ENCODE measurements at places on chromosomes 5 and 9. TPM values are rescaled to one million over a fixed set of nuclear protein-coding genes. Genes with fewer than 3 reads are reported as not detected.

DNA sequence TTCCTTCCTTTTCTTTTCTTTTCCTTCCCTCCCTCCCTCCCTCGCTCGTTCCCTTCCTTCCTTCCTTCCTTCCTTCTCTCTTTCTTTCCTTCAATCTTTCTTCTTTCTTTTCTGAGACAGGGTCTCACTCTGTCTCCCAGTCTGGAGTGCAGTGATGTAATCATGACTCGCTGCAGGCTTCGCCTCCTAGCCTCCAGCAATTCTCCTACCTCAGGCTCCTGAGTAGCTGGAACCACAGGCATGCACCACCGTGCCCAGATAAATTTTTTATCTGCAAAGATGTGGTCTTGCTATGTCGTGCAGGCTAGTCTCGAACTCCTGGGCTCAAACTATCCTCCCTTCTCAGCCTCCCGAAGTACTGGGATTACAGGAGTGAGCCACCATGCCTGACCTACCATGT, 81.4 kb downstream of the SPATA31C2 start:
- H3K4me3 ChIP-seq = no peak overlapping the region
- H3K4me1 ChIP-seq = no peaks in the 10 kb centered on the region
- H3K27ac ChIP-seq = no peak overlapping the region
- DNase-seq = no peak

- no peak overlapping the region for H3K27ac ChIP-seq
- peak; percentile 78 for DNase-seq
- no peaks in the 10 kb centered on the region for H3K36me3 ChIP-seq
- H3K4me1 ChIP-seq = no peaks in the 10 kb centered on the region
- no peak overlapping the region for H3K4me3 ChIP-seq
Measured at GRCh38 chr5:92309336-92309991, 926.3 kb upstream of the ARRDC3 start.

- H3K27me3 ChIP-seq = no peaks in the 10 kb centered on the region
- H3K36me3 ChIP-seq = no peaks in the 10 kb centered on the region
- H3K27ac ChIP-seq = peak overlapping the region; percentile 37
- H3K4me3 ChIP-seq = no peak overlapping the region
- DNase-seq = peak; percentile 70
Measured at GRCh38 chr5:143923634-143924266, 111.8 kb downstream of the HMHB1 start.

DNA sequence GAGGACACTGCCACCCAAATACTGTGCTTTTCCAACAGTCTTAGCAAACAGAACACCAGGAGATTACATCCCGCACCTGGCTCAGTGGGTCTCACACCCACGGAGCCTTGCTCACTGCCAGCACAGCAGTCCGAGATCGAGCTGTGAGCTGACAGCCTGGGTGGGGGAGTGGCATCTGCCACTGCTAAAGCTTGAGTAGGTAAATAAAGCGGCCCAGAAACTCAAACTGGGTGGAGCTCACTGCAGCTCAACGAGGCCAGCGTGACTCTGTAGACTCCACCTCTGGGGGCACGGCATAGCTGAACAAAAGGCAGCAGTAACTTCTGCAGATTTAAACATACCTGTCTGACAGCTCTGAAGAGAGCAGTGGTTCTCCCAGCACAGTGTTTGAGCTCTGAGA, 28.8 kb downstream of the EPB41L4A start:
- no peaks in the 10 kb centered on the region for H3K27me3 ChIP-seq
- no peaks in the 10 kb centered on the region for H3K36me3 ChIP-seq
- no peaks in the 10 kb centered on the region for H3K4me1 ChIP-seq
- no peak overlapping the region for H3K27ac ChIP-seq
- no peak for DNase-seq
- H3K4me3 ChIP-seq = no peak overlapping the region

- DNase-seq = no peak
- no peaks in the 10 kb centered on the region for H3K27me3 ChIP-seq
- no peak overlapping the region for H3K27ac ChIP-seq
- H3K4me3 ChIP-seq = no peak overlapping the region
- H3K4me1 ChIP-seq = no peaks in the 10 kb centered on the region
Measured at GRCh38 chr5:134813407-134813806, 32.4 kb upstream of the C5orf24 start.

- no peak overlapping the region for H3K4me3 ChIP-seq
- DNase-seq = peak; percentile 56
- H3K27me3 ChIP-seq = no peaks in the 10 kb centered on the region
- H3K36me3 ChIP-seq = no peaks in the 10 kb centered on the region
Measured at GRCh38 chr5:18465833-18466681, 831.8 kb downstream of the TAF11L14 start.

DNA sequence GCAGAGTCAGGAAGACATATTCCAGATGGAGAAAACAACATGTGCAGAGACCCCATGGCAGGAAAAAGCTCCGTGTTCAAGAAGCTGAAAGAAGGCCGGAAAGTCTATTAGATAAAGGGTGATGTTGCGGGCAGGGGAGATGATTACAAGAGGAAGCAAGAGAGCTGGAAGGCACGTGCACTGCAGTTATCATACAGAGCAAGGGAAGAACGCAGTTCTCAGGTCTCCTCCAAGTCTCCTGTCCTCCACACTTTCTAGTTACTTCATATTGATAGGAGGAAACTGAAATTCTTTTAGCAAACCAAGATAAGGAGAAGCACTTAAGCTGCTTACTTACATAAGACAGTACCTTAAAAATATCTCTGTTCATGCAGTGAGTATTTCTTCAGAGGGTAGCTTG, 58.3 kb upstream of the PLPP6 start:
- DNase-seq = no peak
- H3K4me3 ChIP-seq = no peak overlapping the region
- no peaks in the 10 kb centered on the region for H3K36me3 ChIP-seq
- H3K4me1 ChIP-seq = no peaks in the 10 kb centered on the region
- no peaks in the 10 kb centered on the region for H3K27me3 ChIP-seq

- peaks cover 2% of the 10 kb centered on the region for H3K4me1 ChIP-seq
- DNase-seq = no peak
- H3K27ac ChIP-seq = no peak overlapping the region
- H3K4me3 ChIP-seq = no peak overlapping the region
Measured at GRCh38 chr9:81086416-81086815, 602.9 kb downstream of the TLE1 start.

DNA sequence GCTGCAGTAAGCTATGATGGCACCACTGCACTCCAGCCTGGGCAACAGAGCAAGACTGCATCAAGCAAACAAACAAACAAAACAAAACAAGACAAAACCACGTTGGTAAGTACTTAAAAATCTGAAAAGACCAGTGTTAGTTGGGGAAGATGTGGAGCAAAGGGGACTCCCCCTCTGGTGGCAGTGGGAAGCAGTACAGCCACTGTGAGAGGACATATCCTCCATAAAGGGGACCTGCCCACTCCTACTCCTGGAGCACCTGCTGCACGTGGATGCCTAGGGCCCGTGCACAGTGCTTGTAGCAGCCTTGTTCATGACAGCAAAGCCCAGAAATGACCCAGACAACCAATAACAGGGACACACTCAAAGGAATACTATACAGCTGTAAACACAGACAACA, 17.0 kb upstream of the IPPK start:
- no peaks in the 10 kb centered on the region for H3K4me1 ChIP-seq
- no peaks in the 10 kb centered on the region for H3K27me3 ChIP-seq
- DNase-seq = no peak
- H3K4me3 ChIP-seq = no peak overlapping the region
- H3K27ac ChIP-seq = no peak overlapping the region

DNA sequence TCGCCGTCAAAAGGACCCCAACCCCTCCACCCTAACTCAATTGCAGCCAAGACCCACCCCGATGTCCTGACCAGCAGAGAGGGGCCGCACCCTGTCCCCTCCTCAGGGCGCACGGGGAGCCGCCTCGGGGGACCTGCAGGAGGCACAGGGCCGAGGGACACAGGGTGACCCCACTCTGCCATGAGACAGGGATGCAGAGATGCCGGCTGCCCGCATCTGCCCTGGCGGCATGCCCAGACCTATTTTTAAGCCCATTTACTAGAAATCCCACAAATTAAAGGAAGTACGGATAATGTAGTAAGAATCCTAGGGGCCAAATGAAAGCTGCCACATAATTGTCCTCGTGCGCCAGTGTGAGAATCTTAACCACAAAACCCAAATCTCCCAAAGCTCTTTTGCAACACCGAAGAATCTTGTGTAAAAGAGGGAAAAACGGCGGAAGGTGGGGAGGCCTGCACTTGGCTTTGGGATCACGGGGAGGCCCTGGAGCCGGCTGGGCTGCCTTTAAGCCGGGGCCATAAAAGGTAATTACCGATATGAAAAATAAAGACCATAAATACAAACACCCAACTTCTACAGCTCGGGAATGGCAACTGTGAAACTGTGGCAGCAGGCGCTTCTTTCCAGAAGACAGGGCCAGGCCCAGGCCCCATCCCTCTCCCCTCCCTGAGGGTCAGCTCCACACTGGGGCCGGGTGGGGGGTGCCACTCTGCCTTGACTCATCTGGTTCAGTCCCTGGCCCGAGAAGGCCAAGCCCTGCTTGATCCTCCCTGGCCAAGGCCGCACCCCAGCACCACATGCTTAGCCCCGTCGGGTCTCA, 35.0 kb downstream of the NACC2 start:
- no peaks in the 10 kb centered on the region for H3K27me3 ChIP-seq
- no peak overlapping the region for H3K4me3 ChIP-seq
- H3K36me3 ChIP-seq = no peaks in the 10 kb centered on the region
- H3K4me1 ChIP-seq = no peaks in the 10 kb centered on the region
- peak; percentile 84 for DNase-seq
- no peak overlapping the region for H3K27ac ChIP-seq

DNA sequence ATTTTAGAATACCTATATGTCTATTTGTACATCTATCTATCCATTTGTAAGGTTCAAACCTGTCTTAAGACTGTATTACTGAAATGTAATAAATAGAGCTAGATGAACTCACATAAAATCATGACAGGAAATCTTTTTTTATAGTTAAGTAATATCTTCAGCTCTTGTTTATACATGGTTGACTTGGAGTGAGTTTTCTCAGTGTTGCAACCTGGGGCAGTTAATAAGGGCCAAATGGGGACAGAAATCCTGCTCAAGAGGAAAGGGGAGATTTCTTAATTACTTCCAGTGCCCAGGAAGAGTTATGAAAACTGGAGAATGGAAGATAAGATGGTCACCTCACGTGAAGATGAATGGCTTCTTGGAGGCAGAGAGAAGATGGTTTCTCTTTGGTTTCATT, 265.1 kb upstream of the FBXL7 start:
- H3K4me1 ChIP-seq = no peaks in the 10 kb centered on the region
- H3K27me3 ChIP-seq = no peaks in the 10 kb centered on the region
- H3K4me3 ChIP-seq = no peak overlapping the region

DNA sequence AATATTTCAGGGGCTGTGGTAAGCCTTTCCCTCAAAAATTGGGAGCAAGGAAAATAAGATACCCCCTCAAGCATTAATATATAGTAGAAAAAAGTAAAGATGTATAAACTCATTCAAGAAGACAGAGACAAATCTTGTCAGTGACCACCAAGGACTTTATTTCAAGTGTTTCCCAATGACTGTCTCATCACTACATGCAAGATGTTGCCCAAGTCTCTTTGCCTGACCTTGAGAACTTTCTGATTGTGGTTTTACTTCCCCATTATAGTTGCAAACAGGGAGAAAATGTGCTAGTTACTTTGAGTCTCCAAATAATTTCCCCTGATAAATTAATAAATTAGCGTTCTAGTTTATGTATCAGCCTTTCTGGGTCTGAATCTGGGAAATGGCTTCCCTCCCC, 4.0 kb upstream of the SLC46A2 start:
- no peak overlapping the region for H3K4me3 ChIP-seq
- no peak for DNase-seq
- no peak overlapping the region for H3K27ac ChIP-seq
- no peaks in the 10 kb centered on the region for H3K36me3 ChIP-seq

DNA sequence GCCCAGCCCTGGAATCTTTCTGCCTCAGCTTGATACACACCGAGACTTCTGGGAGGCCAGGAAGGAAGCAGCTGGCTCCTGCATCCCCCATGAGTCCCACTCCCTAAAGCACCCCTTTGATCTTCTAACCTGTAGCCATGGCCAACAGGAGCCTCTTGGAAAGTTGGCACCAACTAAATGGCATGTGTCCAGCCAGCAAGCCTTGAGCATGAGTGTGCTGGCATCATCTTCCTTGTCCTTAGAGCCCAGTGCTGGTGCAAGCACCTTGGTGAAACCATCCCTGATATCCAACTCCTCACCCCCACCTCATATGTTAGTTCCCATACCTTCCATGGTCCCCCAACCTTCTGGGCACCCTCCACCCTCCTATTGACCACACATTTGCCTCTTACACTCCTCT, 130.4 kb downstream of the CRB2 start:
- no peak overlapping the region for H3K27ac ChIP-seq
- H3K4me1 ChIP-seq = no peaks in the 10 kb centered on the region
- H3K27me3 ChIP-seq = no peaks in the 10 kb centered on the region
- no peak for DNase-seq
- no peak overlapping the region for H3K4me3 ChIP-seq

DNA sequence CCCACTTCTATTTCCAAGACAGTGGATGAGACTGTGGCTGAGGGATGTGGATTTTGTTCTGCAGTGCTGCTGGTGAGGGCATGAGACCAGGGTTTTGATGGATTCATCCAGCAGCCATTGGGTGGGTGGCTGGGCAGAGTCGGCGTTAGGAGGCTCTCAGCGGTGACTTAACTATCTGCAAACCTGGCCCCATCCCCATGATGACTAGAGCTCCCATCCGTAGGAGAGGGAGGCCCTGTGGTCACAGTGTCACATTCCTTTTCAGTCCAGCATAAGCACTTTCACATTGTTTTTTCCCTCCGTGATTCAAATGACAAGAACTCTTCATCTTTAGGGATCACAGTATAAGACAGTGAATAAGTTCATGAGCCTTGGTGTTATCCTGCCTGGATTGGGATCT, 60.4 kb upstream of the SPRY4 start:
- H3K4me1 ChIP-seq = peaks cover 7% of the 10 kb centered on the region
- DNase-seq = peak; percentile 37
- H3K4me3 ChIP-seq = no peak overlapping the region
- no peak overlapping the region for H3K27ac ChIP-seq

DNA sequence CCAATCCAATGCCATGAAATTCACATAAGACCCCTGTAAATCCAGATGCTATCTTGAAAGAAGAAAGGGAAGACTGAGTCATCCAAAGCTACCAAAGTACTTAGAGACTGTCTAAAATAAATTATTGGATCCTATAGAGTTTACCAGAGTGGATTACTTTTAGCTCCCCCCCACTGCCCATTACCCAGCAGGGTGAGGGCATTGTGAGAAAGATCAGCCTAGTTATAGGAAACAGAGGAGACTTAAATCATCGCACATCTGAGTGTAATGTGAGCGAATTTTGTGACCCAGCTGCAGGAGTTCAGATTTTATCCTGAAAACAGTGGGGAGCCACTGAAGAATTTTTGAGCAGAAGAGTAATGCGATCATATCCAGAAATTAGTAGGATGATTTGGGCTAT, 1.6 kb upstream of the ENHO start:
- no peak overlapping the region for H3K27ac ChIP-seq
- no peaks in the 10 kb centered on the region for H3K36me3 ChIP-seq
- no peaks in the 10 kb centered on the region for H3K4me1 ChIP-seq
- DNase-seq = no peak

The ZDHHC11 gene
- 2.5 TPM for total RNA-seq

The MCC gene
- total RNA-seq = 41.3 TPM

The ENG gene
- 11.8 TPM for total RNA-seq

The PCDHGB2 gene
- 4.6 TPM for total RNA-seq

The PCDHGA3 gene
- 1.5 TPM for total RNA-seq

The ZNF366 gene
- not detected for total RNA-seq

The EMB gene
- total RNA-seq = 11.6 TPM

The CXXC5 gene
- 29.0 TPM for total RNA-seq

The SPARC gene
- 408 TPM for total RNA-seq

The SPINK1 gene
- total RNA-seq = not detected

The SQSTM1 gene
- 1,894 TPM for total RNA-seq
